ENCODE measurements at places on chromosomes 7 and 10.

DNA sequence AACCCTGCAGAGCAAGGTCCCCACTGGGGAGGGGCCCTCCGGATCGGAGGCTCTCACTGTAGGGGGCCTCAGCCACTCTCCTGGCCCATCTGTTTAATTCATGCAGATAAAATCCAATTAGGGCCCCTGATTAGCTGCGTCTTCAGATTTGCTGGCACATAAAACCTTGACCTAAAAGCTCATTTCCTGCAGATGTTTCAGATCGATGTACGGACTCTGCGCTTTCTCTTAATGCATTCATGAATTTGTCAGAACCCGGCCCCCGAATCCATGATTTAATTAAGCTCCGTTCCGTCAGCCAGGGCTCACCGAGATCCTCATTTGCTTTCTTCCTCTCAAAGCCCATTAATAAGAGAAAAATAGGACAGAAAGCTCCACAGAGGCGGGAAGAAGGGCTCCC lies 40.0 kb upstream of the FOXL3 start:
- no peak for DNase-seq

GRCh38 chr10:110618230-110618610 lies 25.9 kb upstream of the RBM20 start:
- DNase-seq = no peak

DNA sequence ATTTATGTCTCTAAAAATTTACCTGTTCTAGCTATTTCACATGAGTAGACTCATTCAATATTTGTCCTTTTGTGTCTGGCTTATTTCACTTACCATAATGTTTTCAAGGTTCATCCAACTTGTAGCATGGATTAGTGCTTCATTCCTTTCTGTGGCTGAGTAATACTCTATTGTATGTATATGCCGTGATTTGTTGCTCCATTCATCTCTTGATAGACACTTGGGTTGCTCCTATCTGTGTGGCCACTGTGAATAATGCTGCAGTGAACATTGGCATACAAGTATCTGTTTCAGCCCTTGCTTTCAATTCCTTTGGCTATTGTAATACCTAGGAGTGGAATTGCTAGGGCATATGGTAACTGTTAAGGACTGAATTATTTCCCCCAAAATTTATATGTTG lies 86.9 kb downstream of the VWC2 start:
- DNase-seq = no peak

GRCh38 chr10:102630663-102631062 lies 13.6 kb upstream of the TRIM8 start:
- no peak for DNase-seq

GRCh38 chr10:101840102-101840684 lies 3.4 kb downstream of the KCNIP2 start:
- DNase-seq = no peak

DNA sequence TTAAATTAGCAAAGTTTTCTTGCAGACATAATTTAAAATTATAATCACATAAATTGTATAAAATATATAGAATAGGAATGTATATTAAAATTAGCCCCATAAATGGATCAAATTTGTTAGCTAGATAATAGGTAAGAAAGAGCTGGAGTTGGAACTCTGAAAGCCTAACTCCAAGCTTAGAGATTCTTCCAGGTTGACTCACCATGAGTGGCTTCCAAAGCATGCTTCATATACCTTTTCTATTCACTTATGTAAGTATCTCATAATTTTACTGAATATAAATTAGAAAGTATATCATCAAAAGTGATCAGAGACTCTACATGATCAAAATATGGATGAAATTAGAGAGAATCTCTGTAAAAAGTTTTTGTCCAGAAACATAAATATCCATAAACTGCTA lies 320.7 kb upstream of the MAGI2 start:
- DNase-seq = no peak

DNA sequence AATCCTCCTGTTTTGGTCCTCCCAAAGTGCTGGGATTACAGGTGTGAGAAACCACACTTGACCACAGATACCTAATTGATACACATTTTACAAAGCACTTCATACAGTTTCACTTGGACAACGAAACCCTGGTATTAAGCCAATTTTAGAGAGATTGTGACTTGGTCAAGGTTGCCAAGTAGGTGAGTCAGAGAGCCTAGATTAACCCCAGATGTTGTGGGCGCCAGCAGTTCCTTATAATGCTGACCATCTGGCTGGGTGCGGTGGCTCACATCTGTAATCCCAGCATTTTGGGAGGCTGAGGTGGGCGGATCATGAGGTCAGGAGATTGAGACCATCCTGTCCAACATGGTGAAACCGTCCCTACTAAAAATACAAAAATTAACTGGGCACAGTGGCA lies 4.9 kb upstream of the PHKG1 start:
- no peak for DNase-seq

- no peak for DNase-seq
Observed at GRCh38 chr7:41637049-41637448, 65.8 kb downstream of the INHBA start.

- no peak for DNase-seq
Observed at GRCh38 chr10:87862679-87863052, 667 bp downstream of the KLLN start.

GRCh38 chr7:2526659-2527504 lies 7.3 kb downstream of the LFNG start:
- DNase-seq = no peak

DNA sequence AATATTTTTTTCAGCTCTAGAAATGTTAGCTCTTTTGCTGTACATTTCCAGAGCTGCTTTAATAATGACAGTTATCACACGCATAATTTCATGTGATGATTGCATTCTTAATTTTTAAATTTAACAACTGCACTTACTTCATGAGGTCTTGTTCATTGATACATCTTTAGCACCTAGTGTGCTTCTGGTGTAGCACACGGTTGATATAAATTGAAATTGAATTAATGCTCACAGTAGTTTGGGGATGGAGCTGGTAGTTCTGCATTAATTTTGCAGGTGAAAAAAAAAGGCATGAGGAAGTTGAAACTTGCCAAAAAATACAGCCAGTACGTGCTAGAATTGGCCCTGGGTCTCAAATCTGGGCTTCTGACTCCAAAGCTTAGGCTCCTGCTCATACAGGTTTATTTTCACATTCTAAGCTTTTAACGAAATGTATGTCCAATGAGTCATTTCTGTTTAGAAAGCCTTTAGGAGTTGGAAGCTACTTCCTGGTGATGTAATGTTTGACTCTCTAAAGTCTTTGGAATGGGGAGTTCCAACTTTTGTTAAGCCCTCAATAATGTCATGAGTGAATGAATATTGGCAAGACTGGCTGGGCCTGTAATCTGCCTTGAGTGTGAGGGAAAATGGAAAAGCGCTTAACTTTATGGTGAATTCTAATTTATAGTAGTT lies 62.5 kb downstream of the DAGLB start:
- no peak for DNase-seq

- no peak for DNase-seq
Observed at GRCh38 chr10:95441547-95441923, 119.6 kb downstream of the SORBS1 start.

GRCh38 chr10:8053446-8054243 lies 843 bp upstream of the GATA3 start:
- peak; percentile 93 for DNase-seq

- DNase-seq = no peak
Observed at GRCh38 chr7:73699370-73700068, 16.1 kb downstream of the BUD23 start.

DNA sequence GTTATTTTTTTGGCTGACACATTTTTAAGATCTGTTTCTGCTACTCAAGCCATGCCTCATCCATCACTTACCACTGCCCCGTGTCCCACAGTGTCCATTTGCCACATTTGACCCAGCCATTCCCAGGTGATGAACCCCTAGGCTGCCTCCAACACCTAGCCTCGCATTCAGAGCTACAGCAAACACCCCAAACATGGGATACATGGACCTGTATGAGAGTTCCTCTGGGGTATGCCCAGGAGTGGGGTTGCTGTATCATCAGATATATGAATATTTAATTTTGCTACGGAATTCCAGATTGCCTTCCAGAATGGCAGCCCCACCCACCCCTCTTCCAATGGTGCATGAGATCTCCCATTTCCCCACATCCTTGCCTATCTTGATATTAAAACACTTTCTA lies 190.1 kb upstream of the RNF32 start:
- DNase-seq = no peak

DNA sequence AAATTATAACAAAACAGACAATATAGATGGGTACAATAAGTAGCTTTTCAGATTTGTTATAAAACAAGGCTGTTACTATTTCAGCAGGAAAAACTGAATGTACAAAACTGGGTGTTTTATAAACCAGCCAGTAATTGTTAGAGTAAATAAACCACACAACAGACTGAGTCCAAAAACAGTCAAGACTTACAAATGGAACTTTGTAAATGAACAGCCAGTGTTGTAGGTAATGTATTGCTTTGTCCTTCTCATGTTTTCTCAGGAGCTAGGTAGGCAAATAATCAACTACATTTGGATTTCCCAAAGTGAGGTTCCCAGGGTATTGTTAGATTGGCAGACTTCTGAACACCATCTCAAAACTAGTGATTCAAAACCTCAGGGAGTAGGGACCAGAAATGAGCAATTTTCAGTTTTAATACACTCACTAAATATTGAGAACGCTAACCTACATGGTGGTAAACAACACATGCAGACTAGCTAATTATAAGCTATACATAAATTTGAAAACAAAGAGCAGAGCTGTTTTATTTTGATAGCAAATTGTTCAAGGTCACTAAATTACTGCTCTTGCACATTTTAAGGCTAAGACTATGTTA lies 36.2 kb downstream of the HERPUD2 start:
- DNase-seq = no peak

- DNase-seq = no peak
Observed at GRCh38 chr7:109476409-109476808, 906.7 kb downstream of the DNAJB9 start.

DNA sequence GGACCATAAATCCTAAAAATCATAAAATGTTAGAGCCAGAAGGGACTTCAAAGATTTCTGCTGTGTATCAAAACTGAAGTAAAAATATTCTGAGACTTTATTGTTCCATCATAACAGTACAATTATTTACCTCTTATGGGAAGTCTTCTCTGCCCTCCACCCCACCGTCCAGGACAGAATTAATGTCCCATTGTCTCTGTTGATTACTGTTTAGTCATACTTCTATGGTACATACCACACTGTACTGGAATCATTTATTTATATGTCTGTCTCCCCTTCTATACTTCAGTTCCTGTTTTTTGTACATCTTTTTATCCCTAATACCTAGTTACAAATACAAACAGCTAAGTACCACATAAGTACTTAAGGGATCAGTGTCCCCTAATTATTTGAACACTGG lies 91.4 kb upstream of the CAPZA2 start:
- no peak for DNase-seq

GRCh38 chr7:127536741-127537140 lies 48.7 kb downstream of the GCC1 start:
- no peak for DNase-seq

DNA sequence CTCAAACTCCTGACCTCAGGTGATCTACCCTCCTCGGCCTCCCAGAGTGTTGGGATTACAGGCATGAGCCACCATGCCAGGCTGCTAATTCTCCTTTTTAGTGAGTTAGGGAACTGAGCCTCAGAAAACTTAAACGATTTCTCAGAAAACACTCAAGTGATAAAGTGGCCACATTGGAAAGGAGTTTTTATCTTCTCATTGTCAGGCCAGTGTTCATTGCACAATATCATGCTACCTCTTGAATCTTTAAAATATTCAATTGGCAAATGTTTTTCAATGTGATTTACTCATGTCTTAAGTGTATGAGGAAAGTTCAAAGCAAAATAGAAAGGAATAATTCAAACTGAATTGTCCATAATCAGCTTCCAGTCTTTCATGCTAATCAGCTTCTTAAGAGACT lies 80.7 kb downstream of the ITGB8 start:
- DNase-seq = no peak

DNA sequence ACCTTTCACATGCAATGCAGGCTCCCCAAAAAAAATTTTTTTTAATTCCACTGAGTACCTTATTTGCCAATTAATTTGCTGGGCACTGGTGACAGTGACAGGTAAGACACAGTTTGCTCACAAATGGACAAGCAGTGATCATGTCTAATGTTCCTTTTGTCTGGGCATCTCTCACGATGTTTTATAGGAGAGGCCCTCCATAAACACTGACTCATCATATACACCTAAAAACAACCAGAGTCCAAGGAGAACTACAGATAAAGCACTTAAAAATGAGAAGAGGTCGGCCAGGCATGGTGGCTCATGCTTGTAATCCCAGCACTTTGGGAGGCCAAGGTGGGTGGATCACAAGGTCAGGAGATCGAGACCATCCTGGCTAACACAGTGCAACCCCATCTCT lies 105.1 kb downstream of the ATE1 start:
- DNase-seq = no peak

DNA sequence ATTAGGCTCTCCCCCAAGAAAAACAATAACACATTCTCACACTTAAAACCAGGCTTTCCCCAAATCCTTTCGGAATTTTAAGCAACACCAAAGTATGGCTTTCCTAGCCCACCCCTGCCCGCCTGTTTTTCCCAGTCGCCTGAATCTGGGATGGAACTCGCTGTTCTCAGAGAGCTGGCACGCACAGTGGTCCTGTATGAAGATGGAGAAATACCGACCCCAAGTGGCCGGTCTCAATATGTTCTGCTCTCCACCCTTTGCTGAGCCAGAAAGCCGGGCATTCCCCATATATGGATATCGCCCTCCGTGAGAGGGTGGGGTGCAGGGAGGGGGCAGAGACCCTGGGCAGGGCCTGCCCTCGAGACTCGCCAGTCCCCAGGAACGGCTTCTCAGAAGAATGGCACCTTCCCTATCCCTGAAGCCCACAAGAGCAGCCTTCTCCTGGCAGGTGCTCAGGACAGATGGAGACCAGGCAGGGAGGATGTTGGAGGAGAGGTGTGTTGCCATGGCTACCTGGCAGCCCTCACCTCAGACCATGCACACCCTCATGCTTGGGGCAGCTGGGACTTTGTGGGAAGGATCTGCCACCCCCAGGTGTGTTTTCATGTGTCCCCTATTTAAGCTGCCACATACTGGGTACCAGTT lies 3.4 kb downstream of the TACR2 start:
- peak; percentile 69 for DNase-seq

- no peak for DNase-seq
Observed at GRCh38 chr10:28839600-28840007, 162.3 kb downstream of the BAMBI start.

GRCh38 chr10:17617031-17617911 lies at the start of gene HACD1:
HACD1 (minus strand) TSS chr10:17617374; CDS start chr10:17617339, 35 bp downstream.
- DNase-seq = peak; percentile 77

GRCh38 chr7:142089035-142089434 lies 22.5 kb upstream of the MGAM2 start:
- no peak for DNase-seq

DNA sequence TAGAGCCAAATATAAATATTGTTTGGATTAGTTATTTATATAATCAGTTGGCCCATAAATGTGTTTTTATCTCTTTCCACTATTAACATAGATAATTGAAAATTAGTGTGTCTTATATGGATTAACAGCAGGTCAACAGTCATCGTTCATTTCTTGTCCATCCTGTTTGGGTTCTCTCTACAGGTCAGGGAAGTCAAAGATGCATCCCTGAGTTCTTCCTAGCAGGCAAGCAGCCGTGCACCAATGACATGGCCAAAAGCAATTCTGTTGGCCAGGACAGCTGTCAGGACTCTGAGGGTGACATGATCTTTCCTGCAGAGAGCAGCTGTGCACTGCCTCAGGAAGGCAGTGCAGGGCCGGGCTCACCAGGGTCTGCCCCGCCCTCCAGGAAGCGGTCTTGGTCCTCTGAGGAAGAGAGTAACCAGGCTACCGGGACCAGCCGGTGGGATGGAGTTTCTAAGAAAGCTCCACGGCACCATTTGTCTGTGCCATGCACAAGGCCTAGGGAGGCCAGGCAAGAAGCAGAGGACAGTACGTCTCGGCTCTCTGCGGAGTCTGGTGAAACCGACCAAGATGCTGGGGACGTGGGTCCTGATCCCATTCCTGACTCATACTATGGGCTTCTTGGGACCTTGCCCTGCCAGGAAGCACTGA lies 15.9 kb downstream of the FBH1 start:
- no peak for DNase-seq
